Activated T-cell treated with anti-CD3 and anti-CD28 coated beads, Interleukin-2, amount 50 U/mL, for 24 hours (primary cell): ENCODE measurements at places on chromosomes 2 and 18.

- peak overlapping the region; percentile 93 for H3K27ac ChIP-seq
- H3K36me3 ChIP-seq = peaks cover 24% of the 10 kb centered on the region
- peaks cover 96% of the 10 kb centered on the region for H3K4me1 ChIP-seq
- H3K27me3 ChIP-seq = no peaks in the 10 kb centered on the region
- peak overlapping the region; percentile 69 for H3K4me3 ChIP-seq
Measured at GRCh38 chr2:98455494-98455976, 10.9 kb downstream of the INPP4A start.

DNA sequence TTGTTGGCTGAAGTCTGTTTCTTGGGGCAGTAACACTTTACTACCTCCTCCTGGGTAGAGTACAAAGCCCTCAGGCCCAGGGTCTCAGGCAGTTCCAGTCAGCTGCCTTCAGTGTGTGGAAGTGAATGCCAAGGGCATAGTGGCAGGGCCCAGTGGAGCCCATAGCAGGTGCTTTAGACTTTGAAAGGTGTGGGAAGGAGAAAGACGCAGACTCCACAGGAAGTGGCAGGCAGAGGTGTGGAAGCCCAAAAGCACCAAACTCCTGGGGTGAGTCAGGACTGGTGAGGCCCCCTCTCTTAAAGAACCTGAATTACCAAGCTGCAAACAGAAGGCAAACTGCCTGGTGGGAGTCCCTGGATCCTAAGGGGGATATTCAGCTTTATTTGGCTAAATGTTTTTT lies 45.3 kb downstream of the ADAM23 start:
- peaks cover 8% of the 10 kb centered on the region for H3K27me3 ChIP-seq
- no peak overlapping the region for H3K27ac ChIP-seq
- no peak overlapping the region for H3K4me3 ChIP-seq
- DNase-seq = no peak

DNA sequence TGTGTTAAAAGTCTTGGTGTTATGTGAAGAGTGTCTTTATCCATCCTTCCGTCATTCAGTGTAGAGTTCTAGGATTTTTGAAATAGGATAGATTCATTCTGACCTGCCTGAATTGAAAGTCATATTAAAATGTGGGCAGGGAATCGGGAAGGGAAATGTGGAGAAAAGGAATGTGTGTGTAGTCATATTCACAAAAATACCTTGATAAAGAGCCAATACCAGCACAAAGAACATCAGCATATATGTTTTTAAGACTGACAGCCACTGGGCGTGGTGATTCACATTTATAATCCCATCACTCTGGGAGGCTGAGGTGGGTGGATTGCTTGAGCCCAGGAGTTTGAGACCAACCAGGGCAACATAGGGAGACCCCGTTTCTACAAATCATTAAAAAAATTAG lies 188.1 kb downstream of the CAMKMT start:
- no peak for DNase-seq
- no peak overlapping the region for H3K4me3 ChIP-seq
- no peaks in the 10 kb centered on the region for H3K27me3 ChIP-seq
- H3K4me1 ChIP-seq = peaks cover 9% of the 10 kb centered on the region

- H3K4me3 ChIP-seq = no peak overlapping the region
- no peaks in the 10 kb centered on the region for H3K4me1 ChIP-seq
- H3K27me3 ChIP-seq = no peaks in the 10 kb centered on the region
Measured at GRCh38 chr18:3427944-3428343, 22.0 kb upstream of the TGIF1 start.

- H3K36me3 ChIP-seq = peaks cover 84% of the 10 kb centered on the region
- peaks cover 4% of the 10 kb centered on the region for H3K4me1 ChIP-seq
- no peak overlapping the region for H3K4me3 ChIP-seq
Measured at GRCh38 chr2:27041752-27042151, 9.0 kb downstream of the TMEM214 start.

DNA sequence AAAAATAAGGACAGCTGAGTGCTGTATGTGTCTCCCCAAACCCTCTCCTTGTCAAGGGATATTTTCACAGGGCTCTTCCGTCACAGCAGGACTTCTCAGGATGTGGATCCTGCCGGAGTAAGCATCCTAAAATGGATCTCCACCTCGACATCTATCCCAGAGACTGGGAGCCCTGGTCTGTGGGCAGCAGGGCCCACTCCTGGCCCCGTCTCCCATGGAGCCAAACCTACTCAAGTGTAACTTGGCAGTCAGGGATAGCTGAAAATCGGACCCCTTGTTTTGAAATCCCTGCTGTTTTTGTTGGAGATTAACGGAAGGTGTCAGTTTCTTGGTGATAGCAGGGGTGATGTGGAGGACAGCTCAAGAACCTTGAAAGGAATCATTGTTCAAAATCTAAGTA lies 109.0 kb upstream of the TWIST2 start:
- no peaks in the 10 kb centered on the region for H3K36me3 ChIP-seq
- H3K4me3 ChIP-seq = no peak overlapping the region
- DNase-seq = no peak
- no peak overlapping the region for H3K27ac ChIP-seq
- H3K27me3 ChIP-seq = peaks cover 65% of the 10 kb centered on the region

GRCh38 chr2:6254441-6254840 lies 562.3 kb downstream of the SOX11 start:
- no peaks in the 10 kb centered on the region for H3K27me3 ChIP-seq
- DNase-seq = no peak
- no peaks in the 10 kb centered on the region for H3K4me1 ChIP-seq
- no peak overlapping the region for H3K4me3 ChIP-seq

DNA sequence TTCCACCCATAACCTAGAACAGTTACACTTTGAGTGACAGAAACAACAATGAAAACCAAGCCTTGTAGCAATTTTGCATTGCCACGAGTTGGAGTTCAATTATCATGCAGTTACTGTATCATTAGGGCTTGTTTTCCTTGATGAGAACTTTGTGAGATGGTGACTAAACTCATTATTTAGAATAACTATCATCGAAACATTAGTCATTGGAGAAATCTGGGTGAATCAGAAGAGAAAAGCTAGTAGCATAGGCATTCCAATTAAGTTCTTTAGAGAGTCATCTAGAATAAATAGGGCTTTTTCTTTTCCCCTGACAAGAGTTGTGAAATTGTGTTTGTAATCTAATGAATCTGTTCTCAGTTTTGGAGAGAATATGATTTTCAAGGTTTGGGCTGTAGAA lies 122.8 kb upstream of the DOCK10 start:
- H3K4me1 ChIP-seq = peaks cover 3% of the 10 kb centered on the region
- H3K27ac ChIP-seq = no peak overlapping the region
- no peaks in the 10 kb centered on the region for H3K36me3 ChIP-seq

DNA sequence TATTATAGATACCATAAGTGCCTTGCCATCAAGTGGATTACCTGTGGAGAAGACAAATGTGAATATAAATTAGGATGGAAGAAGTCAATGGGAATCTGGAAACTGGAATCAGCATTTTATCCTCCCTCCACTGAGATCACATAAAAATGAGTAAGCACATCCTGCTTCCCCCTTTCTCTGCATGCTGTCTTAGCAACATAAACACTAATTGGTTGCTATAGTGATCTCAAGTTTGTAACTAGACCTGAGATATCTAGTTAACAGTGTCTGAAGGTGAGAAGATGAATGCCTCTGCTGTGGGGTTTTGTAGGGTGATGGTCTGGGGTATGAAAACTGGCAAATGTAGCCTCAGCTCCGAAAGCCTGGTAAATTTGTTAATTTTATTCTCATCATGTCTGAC lies 1357.5 kb upstream of the CELF4 start:
- H3K4me1 ChIP-seq = peaks cover 3% of the 10 kb centered on the region
- H3K27ac ChIP-seq = no peak overlapping the region
- no peaks in the 10 kb centered on the region for H3K36me3 ChIP-seq
- peaks cover 10% of the 10 kb centered on the region for H3K27me3 ChIP-seq
- no peak for DNase-seq

GRCh38 chr2:128692895-128693742 lies 374.5 kb upstream of the HS6ST1 start:
- no peaks in the 10 kb centered on the region for H3K4me1 ChIP-seq
- DNase-seq = no peak
- H3K27me3 ChIP-seq = peaks cover 4% of the 10 kb centered on the region

DNA sequence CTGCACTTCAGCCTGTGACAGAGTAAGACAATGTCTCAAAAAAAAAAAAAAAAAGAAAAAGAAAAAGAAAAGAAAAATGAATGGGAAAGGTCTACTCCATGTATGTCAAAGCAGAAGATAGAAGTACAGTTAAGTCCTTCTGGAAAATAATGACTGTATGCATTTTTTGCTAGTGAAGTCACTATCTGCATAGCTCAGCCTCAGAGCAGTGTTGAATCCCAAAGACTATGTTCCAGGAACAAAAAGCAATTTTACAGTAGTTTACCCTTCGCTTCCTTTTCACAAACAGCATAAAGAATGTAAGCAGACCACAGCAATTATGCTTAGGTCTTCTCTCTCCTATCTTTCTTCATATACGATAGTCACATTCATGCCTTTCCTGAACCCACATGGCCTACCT lies 497.4 kb downstream of the CMPK2 start:
- H3K4me1 ChIP-seq = no peaks in the 10 kb centered on the region
- no peak overlapping the region for H3K27ac ChIP-seq
- DNase-seq = no peak
- no peaks in the 10 kb centered on the region for H3K36me3 ChIP-seq

DNA sequence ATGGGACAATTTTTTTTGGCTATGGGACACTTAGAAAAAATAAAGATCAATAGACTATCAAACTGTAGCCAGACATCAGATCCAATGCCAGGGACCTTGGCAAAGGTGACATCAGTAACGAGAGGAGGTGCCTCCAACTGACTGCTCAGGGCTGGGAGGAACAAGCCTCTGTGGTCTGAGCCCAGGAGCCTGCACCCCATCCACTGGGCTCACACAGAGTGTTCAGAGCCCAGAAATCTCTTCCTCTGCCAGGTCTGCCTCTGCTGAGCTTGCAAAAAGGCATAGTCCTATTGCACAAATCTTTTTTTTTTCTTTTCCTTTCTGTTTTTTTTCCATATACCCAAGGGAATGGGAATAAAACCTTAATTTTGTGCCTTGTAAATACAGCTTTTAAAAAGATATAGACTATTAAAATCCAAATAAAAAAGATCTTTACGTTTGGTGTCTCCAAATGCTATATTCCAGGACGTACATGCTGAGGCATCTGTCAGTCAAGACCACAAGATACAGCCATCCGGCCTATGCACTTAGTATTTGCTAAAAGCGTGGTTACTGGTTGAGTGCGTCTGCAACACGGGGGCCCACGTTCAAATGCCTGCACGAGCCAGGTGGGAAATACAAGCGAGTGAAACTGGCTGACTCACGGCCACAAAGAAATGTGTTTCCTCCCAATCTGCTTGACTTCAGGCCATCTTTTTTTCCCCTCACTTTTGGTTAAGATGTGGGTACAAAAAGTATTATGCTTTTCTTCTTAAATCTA lies 7.8 kb upstream of the ARHGAP25 start:
- peak overlapping the region; percentile 87 for H3K27ac ChIP-seq
- no peaks in the 10 kb centered on the region for H3K27me3 ChIP-seq
- H3K36me3 ChIP-seq = no peaks in the 10 kb centered on the region

DNA sequence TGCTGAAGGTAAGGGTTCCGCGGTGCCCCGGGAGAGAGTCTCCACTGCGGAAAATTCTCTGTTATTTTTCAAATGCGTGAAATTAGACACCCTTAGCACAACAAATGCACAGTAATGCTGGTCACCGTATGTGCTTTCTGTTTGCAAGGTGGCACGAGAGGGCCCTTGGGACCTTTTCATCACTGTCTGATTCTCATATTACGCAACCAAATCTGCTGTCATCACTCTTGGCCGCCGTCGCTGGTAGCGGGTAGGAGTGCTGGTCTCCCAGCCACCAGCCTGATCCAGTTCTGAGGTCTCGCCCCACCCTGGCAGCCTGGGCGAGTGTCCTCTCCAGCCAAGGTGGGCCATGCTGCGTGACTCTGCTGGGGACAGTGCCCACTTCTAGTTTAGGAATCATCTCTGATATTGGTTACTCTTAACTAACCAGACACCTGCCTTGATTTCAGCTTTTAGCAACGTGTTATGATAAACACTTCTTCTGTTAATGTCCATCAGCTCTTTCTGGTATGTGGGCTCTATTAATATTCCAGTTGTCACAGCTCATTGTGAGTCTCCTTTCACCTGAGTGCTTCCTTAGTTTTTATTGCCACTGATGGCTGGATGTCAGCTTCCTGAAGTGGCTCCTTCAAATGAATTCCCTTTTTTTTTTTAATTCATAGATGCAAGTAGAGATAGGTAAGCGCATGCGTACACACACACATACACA lies 199.4 kb downstream of the GBX2 start:
- no peak overlapping the region for H3K4me3 ChIP-seq
- H3K27ac ChIP-seq = no peak overlapping the region
- H3K27me3 ChIP-seq = peaks cover 2% of the 10 kb centered on the region
- H3K4me1 ChIP-seq = no peaks in the 10 kb centered on the region
- no peaks in the 10 kb centered on the region for H3K36me3 ChIP-seq
- DNase-seq = no peak

- peaks cover 44% of the 10 kb centered on the region for H3K36me3 ChIP-seq
- DNase-seq = no peak
- H3K4me3 ChIP-seq = no peak overlapping the region
- no peak overlapping the region for H3K27ac ChIP-seq
- H3K4me1 ChIP-seq = no peaks in the 10 kb centered on the region
- H3K27me3 ChIP-seq = no peaks in the 10 kb centered on the region
Measured at GRCh38 chr2:108889907-108890306, 99.1 kb downstream of the EDAR start.

DNA sequence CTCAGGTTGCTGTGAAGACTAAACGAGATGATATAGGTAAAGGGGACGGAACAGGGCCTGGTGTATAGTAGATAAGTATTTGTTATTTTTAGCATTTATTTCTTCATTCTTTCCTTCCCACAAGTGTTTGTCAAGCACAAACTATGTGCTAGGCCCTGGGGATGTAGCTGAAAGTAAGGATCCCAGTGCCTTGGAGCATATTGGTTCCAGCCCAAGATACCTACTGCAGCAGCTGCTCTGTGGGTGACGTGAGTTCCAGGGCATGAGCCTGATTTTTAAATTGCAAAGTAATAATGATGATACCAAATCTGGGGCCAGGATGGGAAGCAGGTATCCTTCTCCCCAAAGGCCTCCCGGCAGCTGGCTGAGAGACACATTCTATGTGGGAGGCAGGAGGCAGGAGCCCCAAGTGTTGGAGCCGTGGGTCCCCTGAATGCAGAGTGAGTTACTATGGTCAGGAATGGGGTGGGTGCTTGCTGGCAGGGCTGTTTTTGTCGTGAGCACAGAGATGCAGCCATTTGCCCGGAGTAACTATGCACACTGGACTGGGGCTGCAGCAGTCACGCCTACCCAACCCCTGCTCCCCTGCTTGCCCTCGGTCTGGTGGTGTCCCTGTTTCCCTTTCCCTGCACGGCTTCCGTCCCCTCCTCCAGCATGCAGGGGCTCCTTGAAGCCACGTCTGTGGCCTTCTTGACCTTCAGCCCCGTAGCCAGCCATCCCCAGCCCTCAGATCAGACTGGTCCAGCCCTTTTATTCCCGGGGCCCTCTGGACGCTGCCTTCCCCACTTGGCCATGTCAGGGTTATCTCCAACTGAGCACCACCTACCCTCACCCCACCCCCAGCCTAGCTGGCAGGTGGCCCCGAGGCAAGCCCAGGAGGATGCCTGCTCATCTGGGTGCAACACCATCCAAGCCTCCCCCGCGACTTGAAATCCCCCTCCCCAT lies 52.4 kb downstream of the INHBB start:
- H3K4me3 ChIP-seq = no peak overlapping the region
- H3K36me3 ChIP-seq = no peaks in the 10 kb centered on the region
- DNase-seq = peak; percentile 2
- peaks cover 8% of the 10 kb centered on the region for H3K27me3 ChIP-seq

- no peaks in the 10 kb centered on the region for H3K4me1 ChIP-seq
- DNase-seq = no peak
- H3K27me3 ChIP-seq = peaks cover 12% of the 10 kb centered on the region
- H3K27ac ChIP-seq = no peak overlapping the region
- H3K36me3 ChIP-seq = no peaks in the 10 kb centered on the region
Measured at GRCh38 chr2:238299803-238300202, 11.4 kb upstream of the PER2 start.
